ENCODE measurements at places on chromosomes 1 and 21. TPM values are rescaled to one million over a fixed set of nuclear protein-coding genes. Genes with fewer than 3 reads are reported as not detected.

Gene HSD17B7
- 20.3 TPM for total RNA-seq

Gene NEGR1
- total RNA-seq, result not detected

Gene FAM163A
- not detected for total RNA-seq

Gene C1orf94
- total RNA-seq, result not detected

Gene SUSD4
- 1.7 TPM for total RNA-seq

Gene TNFRSF14
- 158 TPM for total RNA-seq

Gene AK5
- 0.61 TPM for total RNA-seq

Gene FNDC5
- total RNA-seq, result not detected

Gene OR2T33
- total RNA-seq, result not detected

Gene LAD1
- not detected for total RNA-seq

Gene BNIPL
- total RNA-seq, result 1.5 TPM

Gene DISC1
- total RNA-seq, result 10.5 TPM

Gene LCE1E
- total RNA-seq, result not detected

Gene MTARC1
- total RNA-seq, result not detected

Gene UTS2
- total RNA-seq, result not detected

Gene IL10
- total RNA-seq, result 1.00 TPM

Gene CYB5RL
- 11.1 TPM for total RNA-seq

Gene CLCA1
- total RNA-seq, result not detected

Gene IFNLR1
- total RNA-seq, result 2.7 TPM

Gene TRPM2
- total RNA-seq, result 20.6 TPM

Gene ASTN1
- not detected for total RNA-seq
